Spinal cord (tissue), 10 donors: ENCODE measurements at places on chromosomes 12 and 14. TPM values are rescaled to one million over a fixed set of nuclear protein-coding genes. Genes with fewer than 3 reads are reported as not detected.

DNA sequence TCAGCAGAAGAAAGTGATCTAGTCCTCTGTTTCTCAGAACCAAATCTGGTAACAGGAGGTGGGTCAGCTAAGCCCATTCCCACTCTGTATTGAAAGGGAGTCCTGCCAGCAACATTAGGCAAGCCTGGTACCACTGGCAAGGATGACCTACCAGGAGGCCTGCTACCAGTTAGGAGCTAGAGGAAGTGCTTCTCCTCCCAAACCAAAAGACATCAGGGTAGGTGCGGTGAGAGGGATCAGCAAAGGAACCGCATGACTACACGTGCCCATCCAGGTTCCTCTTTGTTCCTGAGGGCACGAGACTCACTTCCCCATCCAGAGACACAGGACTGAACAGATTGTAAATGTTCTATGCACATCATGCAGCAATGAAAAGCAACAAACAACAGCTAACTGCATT is 2.8 kb downstream of the KLRC4 start:
- no peak for DNase-seq

GRCh38 chr12:123445388-123446332 is 9.2 kb upstream of the RILPL2 start:
- peak; percentile 60 for DNase-seq

GRCh38 chr12:132269271-132269968 is 60.0 kb downstream of the GALNT9 start:
- DNase-seq: no peak

The GPR132 gene
- 1.3 TPM for total RNA-seq

The DTD2 gene
- 62.5 TPM for total RNA-seq

The SERPINA10 gene
- 0.06 TPM for total RNA-seq

GRCh38 chr12:121579190-121579791 is 1.5 kb downstream of the KDM2B start:
- no peak for DNase-seq

DNA sequence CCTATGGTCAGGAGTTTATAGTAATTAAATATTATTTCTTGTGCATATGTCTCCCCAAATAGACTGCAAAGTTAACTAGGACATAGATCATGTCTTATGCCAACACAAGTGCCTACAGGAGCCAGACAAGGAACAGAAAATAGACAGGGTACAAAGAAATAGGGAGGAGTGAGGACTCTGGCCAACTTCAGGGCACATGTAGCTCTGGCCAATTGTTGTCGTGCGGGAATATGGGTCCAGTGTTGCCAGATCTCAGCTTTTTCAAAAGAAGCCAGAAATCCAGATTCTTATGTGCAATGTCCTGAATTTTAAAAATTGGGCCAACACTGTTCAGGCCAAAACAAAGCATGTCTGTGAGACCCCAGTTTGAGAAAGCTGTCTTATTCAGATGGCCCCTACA is 68.7 kb downstream of the RFX4 start:
- DNase-seq: no peak

- DNase-seq: no peak
Observed at GRCh38 chr12:539540-540310, 80.0 kb downstream of the B4GALNT3 start.

- DNase-seq: no peak
Observed at GRCh38 chr12:28527631-28528249, 337.5 kb downstream of the CCDC91 start.

- no peak for DNase-seq
Observed at GRCh38 chr14:29545714-29546113, 381.9 kb downstream of the PRKD1 start.

DNA sequence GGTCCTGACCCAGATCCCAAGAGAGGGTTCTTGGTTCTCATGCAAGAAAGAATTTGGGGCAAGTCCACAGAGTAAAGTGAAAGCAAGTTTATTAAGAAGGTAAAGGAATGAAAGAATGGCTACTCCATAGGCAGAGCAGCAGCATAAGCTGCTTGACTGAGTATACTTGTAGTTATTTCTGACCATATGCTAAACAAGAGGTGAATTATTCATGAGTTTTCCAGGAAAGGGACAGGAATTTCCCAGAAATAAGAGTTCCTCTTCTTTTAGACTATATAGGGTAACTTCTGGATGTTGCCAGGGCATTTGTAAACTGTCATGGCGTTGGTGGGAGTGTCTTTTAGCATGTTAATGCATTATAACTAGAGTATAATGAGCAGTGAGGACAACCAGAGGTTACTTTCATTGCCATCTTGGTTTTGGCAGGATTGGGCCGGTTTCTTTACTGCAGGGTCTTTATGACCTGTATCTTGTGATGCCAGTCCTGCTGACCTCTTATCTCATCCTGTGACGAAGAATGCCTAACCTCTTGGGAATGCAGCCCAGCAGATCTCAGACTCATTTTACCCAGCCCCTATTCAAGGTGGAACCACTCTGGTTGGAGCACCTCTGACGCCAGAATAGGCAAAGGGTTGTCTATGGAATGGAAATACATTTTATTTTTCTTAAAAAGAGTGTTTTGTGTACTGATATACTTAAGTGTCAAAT is 113.8 kb downstream of the OTOGL start:
- no peak for DNase-seq

DNA sequence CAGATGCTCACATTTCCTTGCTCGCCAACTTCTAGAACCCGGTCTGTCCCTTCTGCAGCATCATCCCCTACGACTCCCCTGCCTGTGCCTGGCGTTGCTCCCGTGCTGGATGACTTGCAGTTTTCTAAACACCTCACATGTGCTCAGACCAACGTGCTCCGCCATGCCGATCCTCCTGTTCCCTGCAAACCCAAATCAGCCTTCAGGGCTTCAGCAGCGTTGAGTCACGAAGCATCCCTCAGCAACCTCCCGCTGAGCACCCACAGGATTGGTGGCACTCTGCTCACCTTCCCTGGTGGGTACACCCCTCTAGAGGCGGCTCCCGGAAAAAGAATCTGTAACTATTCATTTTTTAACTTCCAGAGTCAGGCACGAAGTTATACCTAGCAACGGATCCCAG is 2.8 kb upstream of the PIWIL1 start:
- DNase-seq: peak; percentile 57

DNA sequence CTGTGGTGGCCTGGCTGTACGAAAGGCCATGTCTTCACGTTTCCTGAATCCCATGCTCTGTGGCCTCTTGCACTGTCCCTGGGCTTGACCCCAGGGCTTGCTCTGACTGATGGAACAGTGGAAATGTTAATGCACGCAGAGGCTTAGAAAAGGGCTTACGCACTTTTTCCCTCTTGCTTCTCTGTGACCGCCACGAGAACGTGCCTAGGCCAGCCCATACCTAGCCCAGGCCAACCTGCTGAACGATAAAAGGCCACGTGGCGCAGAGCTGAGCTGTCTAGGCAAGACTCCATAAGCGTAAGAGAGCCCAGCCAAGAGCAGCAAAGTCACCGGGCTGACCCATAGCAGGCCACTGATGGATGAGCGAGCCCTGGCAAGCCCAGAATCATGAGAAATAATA is 18.3 kb downstream of the TTC7B start:
- DNase-seq: no peak

The FAM90A1 gene
- total RNA-seq: 0.22 TPM

GRCh38 chr12:51265024-51265423 is 5.2 kb downstream of the SMAGP start:
- DNase-seq: no peak

The DAO gene
- 0.40 TPM for total RNA-seq

DNA sequence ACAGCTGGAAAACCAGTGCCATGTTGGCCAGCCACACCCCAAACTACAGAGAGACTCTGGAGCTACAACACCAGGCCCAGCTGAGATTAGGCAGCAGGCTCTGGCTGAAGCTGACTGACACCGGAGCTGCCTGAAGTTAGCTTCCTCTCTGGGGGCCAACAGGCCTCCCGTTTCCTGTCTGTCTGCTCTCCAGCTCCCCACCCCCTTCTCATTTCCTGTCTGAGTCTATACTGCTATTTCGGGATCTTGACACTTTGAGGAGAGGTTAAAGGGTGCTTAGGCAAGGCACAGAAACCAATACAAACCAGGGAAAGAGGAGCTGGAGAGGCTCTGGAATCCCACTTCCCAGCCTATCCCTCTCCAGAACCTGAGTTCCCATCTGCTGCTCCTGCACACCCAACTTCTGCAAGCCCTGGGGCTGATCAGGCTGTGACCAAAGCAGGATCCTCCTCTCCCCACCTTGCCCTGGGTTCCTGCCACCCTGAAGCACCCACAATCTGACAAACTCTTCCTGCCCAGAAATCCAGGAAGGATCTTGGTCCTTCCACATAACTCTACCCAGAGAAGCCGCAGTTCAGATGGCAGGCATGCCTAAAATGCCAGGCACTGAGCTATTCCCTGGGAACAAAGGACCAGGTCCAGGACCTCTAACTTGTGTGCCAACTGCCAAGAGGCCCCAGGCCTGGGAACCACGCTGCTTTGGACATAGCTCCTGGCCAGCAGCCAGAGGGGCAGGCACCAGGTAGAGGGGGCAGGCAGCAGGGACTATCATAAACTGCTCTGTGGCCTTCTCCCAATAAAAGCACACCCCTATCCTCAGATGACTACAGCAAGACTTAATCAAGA is 39.9 kb downstream of the PRPF40B start:
- DNase-seq: no peak

- no peak for DNase-seq
Observed at GRCh38 chr14:102120888-102121287, 18.8 kb upstream of the WDR20 start.

GRCh38 chr14:103522649-103523574 is at the start of gene CKB:
Gene CKB (minus strand): TSS chr14:103522830. CDS start chr14:103522493, 337 bp downstream.
- peak; percentile 96 for DNase-seq

DNA sequence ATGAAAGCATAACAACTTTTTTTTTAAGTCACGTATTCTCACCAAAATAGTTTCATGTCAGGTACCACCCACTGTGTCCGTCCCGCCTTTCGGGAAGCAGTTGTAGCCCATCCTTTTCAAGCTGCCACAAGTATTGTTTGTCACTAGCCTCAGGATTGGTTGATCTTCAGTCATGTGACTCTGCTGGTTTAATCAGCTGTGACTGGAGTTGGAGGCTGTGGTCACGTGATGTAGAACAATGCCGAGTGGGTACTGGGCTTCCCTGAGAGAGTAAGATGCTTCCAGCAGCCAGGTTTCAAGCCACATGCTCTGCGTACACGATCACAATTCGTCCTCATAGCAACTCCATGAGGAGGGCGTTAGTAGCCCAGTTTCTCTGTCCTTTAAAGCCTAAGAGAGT is 83.0 kb upstream of the WSCD2 start:
- DNase-seq: no peak

DNA sequence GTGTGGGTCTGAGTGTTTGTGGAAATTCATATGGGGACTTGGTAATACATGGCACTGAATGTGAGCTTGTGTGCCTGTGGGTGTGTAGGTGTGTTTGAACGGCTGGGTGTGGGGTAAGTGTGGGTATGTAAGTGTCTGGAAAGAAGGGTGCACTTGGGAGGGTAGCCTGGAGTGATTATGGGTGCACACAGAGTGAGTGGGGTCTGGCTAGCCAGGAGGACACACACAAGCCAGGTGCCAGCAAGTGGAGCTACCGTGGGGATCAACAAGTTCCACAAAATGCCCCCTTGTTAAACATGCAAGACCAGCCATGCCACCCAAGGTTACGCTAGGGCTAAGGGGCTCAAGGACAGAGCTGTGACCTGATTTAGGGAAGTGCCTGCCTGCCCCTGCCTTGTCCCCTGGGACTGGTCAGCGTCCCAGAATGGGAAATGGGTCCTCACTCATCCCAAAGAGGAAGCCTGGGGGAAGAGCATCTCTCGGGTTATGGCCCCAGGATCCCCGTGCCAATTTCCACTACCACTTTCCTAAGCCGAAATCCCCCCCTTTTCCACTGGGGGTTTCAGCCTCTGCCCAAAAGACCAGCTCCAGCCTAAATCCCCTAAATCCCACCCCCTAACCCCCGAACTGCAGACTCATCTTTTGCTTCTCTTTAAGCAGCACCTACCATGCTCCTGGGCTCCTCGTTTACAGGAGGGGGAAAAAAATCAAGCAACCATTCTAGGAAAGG is 118.6 kb downstream of the DICER1 start:
- no peak for DNase-seq

The USP15 gene
- total RNA-seq: 105 TPM

The LRP10 gene
- total RNA-seq: 20.3 TPM

GRCh38 chr14:104356738-104357688 is 218.6 kb downstream of the KIF26A start:
- DNase-seq: no peak

GRCh38 chr12:9701380-9702154 is 31.3 kb downstream of the CLECL1 start:
- DNase-seq: no peak

The COCH gene
- 22.4 TPM for total RNA-seq

DNA sequence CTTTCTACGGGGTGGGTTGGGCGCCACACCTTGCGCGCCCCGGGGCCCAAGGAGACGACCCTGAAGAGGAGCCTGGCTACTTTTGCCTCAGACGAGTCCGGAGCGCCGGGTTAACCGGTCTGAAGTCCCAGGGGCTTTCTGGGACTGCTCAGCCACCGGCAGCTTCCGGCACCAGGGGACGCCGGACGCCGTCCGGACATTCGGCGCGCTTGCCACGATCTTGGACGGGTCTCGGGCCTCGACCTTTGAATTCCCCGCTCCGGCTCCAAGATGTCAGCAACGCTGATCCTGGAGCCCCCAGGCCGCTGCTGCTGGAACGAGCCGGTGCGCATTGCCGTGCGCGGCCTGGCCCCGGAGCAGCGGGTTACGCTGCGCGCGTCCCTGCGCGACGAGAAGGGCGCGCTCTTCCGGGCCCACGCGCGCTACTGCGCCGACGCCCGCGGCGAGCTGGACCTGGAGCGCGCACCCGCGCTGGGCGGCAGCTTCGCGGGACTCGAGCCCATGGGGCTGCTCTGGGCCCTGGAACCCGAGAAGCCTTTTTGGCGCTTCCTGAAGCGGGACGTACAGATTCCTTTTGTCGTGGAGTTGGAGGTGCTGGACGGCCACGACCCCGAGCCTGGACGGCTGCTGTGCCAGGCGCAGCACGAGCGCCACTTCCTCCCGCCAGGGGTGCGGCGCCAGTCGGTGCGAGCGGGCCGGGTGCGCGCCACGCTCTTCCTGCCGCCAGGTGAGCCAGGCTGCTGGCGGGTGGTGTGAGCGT is at the start of gene ACOT4:
Gene ACOT4 (plus strand): TSS at position 184 of the 760 bp plus-strand sequence. CDS start 87 bp downstream, at position 271.
- DNase-seq: peak; percentile 69

GRCh38 chr14:73238424-73238852 is 1.1 kb downstream of the PAPLN start:
- DNase-seq: no peak

GRCh38 chr12:62400135-62400534 is 66.5 kb upstream of the MON2 start:
- DNase-seq: no peak

GRCh38 chr12:76410781-76411180 is 62.6 kb upstream of the BBS10 start:
- DNase-seq: peak; percentile 6
